GM19239 (cell line): ENCODE measurements at places on chromosomes 4 and X.

GRCh38 chr4:96352051-96352517 lies 512.2 kb downstream of the PDHA2 start:
- no peak for DNase-seq

DNA sequence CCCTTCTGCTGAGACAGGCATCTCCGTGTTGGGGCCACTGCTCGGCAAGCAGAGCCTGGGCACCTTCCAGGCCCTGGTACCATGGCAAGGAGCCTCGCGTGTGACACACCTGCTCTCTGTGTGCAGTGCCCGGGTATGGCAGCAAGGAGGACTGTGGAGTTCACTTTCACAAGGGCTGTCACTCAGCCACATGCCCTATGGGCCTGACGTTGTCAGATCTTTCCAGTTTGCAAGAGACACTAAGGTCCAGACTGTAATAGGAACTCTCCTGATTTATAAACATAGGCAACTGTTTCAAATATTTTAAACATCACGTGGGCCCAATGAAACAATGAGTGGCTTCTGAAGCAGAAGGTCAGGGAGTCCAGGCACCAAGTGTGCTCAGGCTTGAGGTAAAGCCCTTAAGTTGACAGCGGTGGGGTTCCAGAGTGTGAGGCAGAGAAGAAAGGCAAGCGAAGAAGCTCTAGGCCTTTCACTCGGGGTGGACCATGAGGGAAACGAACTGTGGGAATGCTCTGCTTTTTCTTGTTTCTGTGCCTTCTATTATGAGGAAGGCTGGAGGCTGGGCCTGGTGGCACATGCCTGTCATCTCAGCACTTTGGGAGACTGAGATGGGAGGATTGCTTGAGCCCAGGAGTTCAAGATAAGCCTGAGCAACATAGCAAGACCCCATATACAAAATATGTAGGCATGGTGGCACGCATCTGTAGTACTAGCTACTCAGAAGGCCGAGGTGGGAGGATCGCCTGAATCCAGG lies 108.6 kb upstream of the TRIM2 start:
- DNase-seq: no peak

DNA sequence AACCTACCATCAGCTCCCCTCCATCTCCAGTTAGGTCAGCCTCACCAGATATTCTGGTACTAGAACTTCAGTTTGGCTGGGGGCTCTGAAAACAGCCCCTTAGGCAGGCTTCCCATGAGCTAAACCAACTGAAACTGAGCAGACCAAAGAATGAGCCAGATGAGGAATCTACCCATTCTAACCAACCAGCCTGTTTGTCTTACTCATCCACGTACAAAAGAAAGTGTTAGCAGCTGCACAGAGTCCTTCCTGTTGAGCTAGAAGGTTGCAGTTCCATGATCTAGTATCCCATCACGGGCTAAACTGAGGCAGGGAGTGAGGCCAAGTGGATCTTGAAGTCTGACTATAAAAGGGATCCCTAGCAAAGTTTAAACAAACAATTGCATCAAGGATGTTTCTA lies 17.5 kb downstream of the MAGEA9B start:
- DNase-seq: no peak

DNA sequence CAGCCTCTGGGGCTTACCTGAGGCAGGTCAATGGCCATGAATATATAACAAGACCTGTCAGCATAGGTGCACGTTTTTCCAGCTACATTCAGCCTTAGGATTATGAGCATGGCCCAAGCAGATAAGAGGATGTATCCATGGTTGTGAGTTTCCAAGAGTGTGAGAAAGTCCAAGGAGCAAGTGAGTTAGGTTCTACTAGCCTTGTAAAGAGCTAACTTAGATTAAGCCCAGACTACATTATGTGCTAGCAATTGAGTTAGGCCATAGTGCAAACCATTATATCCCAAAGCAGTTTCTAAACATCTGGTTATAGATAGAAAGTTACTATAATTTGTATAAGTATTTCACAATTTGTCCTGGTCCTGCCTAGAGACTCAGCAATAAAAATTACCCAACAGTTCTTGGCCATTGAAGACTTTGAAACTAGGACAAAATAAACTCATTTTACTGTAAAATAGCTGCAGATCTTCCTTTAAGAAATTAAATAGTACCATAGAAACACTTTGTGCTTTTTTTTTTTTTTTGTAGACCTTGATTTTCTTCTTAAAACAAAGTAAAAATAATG lies 312.0 kb downstream of the CAMK2D start:
- no peak for DNase-seq

DNA sequence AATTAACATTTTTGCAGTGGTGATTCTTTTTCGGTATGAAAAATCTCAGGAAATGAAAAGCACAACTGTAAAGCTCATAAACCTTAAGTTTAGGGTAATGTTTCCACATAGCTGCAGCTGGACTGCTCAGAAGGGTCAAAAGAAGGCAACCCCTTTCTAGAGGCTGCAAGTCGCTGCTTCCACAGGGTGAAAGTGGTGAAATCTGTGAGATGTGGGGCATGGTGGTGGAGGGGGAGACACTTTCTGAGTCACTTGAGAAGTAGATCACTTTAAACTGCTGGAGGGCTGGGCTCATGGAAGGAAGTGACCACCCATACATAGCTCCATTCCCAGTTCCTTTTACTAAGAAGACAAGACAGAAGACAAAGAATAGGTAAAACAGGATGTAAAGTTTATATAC lies 8.7 kb downstream of the SFRP2 start:
- no peak for DNase-seq

DNA sequence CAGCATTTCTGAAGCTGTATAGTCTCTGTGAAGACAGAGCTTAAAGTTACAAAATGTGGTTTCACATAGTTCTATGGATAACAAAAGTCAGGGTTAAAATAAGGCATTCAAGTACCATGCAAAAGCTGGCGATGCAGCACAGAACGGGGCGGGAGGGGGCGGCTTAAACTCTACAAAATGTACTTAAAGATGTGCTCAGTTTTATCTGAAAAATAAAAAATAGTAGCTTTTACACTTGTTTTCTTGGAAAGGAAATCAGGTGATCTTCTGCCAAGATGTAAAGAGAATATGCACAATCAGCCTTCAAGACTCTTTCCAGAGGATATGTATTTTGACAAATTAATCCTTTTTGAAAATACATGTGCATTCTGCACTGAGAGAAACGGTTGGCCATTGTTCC lies 301.7 kb upstream of the EMCN start:
- no peak for DNase-seq

DNA sequence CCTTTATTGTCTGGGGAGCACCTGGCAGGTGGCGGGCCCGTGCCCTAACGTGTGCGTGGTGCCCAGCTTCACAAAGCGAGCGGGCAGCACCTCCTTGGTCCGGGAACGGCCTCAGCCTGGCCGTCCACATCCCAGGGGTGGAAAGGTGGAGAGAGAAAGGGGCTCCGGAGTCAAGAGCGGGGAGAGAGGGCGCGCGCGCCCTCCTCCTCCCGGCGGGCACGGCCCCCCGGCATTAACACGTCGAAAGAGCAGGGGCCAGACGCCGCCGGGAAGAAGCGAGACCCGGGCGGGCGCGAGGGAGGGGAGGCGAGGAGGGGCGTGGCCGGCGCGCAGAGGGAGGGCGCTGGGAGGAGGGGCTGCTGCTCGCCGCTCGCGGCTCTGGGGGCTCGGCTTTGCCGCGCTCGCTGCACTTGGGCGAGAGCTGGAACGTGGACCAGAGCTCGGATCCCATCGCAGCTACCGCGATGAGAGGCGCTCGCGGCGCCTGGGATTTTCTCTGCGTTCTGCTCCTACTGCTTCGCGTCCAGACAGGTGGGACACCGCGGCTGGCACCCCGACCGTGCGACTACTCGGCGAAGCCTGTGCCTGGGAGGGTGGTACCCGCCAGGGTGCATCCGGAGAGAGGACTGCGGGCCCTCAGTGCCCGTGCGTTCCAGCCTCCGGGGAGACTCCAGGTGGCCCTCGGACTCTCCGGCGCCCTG lies at the start of gene KIT:
Gene KIT (plus strand): TSS at position 407 of the 701 bp plus-strand sequence. CDS start 58 bp downstream, at position 465.
- DNase-seq: no peak

GRCh38 chrX:48696909-48697727 lies 584 bp downstream of the SUV39H1 start:
- DNase-seq: peak; percentile 35
